ENCODE measurements at places on chromosomes 12 and 14.

- no peak for DNase-seq
Measured at GRCh38 chr12:112837629-112838197, 46.2 kb downstream of the RPH3A start.

GRCh38 chr12:84727961-84728360 is 184.6 kb downstream of the SLC6A15 start:
- DNase-seq = peak; percentile 68

DNA sequence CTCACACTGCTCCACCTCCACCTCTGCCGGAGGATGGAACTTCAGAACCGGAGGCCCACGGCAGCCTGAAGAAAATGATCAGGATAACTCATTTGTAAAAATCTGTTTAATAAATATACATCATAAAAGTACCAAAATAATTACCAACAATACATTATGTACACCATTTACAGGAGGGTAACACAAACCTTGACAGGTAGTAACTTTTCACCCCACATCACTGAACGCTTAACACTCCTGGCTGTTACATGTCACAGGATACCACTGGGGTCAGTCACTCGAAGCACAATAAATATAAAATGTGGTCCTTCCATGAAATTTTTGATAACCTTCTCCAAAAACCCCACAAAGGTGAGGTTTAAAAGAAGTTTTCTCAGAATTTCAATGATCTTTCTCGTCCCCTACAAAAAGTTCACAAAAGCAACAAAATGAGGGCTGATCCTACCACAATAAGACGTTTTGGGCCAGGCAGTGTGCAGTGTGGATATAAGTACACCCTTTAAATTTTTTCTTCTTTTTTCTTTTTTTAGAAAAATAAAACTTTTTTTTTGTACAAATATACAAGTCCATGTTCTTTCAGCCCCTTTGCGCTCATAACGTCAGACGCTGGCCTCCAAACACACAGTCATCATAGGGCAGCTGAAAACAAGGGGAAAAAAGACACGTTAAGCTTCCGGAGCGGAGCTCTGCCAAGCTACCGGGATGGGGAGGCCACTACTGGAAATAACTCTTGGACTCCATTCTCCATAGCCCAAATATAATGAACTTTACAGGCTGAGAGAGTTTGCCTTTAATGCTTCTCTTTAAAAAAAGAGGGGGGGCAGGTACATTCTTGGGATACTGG is 2.9 kb downstream of the NFKBIA start:
- no peak for DNase-seq

DNA sequence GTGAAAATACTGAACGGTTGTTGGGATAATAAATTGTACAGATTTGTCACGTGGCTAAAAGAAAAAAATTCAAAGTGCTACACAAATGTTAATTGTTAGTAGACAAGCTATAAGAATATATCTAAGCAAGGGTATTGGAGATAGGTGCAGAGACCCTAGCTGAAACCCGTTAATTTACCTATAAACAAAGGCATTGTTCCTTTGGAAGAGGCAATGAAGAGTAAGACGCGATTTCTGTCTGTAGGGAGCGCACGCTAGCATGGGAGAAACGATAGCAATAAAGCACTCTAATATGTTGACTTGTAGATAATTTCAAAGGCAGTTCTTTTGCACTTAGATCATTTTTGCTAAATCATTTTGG is 565 bp downstream of the CCDC77 start:
- DNase-seq = peak; percentile 32

GRCh38 chr12:47754126-47754525 is 4.6 kb downstream of the RAPGEF3 start:
- DNase-seq = no peak

DNA sequence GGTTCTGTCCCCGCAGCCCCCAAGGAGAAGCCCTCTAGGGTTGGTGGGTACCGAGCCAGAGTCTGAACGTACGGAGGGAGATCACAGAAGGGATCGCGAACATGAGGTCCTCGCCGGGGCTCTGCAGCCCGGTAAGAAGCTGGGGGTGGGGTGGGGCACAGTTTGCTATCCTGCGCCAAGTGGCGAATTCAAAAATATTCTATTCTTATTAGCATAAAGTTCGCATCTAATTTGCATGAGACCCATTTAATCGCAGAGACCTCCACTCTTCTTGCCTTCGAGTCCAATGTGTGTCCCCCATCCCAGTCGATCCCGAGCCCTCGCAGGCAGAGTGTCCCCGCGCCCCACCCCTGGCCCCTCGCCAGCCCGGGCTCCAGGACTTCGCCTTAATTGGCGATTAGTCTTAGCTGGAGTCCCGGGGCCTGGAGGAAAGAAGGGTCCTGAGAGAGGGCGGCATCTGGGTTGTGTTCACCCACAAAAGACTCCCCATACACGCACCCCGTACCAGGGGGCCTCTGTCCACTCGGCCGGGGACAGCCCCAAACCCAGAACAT is 604 bp upstream of the ARHGEF25 start:
- peak; percentile 58 for DNase-seq

DNA sequence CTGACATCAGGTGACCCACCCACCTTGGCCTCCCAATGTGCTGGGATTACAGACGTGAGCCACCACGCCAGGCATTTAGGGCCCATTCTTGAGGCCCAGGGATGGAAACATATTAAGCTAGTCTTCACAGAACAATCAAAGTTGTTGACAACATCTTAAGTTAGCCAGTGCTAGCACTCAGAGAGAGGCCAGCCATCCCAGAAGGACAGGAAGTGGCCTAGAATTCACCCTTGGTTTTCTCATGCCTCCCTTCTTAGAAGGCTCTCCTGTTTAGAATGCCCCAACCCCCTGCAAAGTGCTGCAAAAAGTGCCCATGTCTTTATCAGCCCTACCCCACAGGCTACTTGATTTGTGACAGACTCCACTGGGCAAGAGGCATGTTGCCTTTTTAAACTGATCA is 12.1 kb upstream of the OR6J1 start:
- DNase-seq = no peak

GRCh38 chr12:23376238-23376637 is 573.2 kb downstream of the SOX5 start:
- DNase-seq = no peak

- peak; percentile 94 for DNase-seq
Measured at GRCh38 chr14:51395361-51395849, 155.4 kb downstream of the TMX1 start.

DNA sequence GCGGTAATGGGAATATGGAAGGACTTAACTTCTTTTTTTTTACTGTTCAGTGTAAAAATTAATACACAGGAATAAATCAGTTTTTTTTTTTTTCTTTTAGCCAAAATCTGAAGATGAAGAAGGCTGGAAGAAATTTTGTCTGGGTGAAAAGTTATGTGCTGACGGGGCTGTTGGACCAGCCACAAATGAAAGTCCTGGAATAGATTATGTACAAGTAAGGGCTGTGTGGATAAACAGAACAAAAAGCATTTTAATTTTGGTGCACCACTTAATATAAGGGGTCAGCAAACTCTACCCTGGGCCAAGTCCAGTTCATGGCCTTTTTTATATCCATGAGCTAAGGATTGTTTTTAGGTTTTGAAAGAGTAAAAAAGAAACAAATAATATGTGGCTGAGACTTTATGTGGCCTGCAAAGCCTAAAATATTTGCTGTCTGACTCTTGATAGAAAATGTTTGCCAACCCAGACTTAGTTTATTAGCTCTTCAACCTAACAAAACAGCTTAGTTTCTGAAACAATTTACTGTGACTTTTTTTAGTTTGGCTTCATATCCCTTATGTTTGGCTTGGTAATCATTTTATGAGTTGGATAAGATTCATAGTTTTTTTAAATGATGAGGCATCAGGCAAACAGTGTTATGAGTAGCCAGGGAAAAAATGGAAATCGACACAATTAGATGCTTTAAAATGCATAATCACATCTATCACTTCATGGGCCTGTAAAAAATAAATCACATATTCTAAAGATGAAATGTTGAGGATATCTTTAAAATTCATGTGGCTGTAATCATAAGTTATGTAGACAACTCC is 8.4 kb downstream of the GEMIN2 start:
- no peak for DNase-seq

GRCh38 chr12:11686120-11686519 is 36.6 kb downstream of the ETV6 start:
- DNase-seq = no peak

DNA sequence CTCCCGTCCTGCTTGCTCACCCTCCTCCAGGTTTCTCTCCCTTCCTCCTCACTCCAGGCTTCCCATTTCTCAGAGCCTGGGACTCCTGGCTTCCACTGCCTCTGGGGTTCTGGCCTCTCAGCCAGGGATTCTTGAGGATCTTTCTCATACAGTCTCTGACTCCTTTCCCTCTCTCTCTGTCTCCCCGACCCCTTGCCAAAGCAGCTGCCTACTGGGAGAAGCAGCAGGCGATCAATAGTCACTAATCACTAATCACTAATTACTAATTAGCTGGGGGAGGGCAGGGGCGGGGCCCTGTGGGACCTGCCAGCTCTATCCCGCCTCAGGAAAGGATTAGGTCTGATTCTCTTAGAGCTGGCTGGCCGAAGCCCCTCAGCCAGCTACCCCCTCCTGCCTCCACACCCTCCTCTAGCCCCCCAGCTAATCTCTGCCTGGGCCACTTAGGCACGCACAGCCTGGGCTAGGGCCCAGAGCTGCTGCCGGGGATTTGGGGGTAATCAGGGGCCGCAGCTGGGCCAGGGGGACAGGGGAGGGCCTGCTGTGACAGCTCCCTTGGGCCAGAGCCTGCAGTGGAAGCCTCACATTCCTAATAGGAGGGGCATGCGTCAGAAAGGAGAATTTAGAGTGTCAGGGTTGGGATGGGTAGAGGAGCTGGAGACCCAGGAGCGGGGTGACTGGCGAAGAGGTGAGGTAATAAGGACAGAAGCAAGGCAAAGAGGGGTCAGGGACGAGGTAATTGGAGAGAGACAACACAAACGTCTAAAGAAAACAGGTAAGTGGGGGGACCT is 2.8 kb downstream of the NXPH4 start:
- no peak for DNase-seq

- peak; percentile 78 for DNase-seq
Measured at GRCh38 chr12:108734200-108734906, 3.0 kb upstream of the CORO1C start.

GRCh38 chr14:74612350-74613021 is 449 bp upstream of the LTBP2 start:
- DNase-seq = peak; percentile 70

DNA sequence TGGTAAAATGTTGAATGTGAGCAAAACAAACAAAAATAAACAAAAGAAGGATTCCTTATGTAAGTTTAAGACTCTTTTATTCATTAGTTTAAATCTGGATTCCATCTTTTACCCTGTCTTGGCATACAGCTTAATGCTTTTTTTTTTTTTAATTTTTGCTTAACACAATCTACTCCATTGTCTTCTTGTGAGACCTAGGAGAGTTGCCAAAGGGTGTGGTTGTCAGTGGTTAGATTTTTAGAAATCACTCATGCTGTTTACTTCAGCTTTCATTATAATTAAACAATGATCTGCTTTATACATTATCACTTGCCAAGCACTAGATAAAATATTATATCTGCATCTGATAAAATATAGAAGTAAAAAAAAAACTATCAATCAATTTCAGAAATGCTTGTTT is 77.7 kb upstream of the KITLG start:
- DNase-seq = no peak

DNA sequence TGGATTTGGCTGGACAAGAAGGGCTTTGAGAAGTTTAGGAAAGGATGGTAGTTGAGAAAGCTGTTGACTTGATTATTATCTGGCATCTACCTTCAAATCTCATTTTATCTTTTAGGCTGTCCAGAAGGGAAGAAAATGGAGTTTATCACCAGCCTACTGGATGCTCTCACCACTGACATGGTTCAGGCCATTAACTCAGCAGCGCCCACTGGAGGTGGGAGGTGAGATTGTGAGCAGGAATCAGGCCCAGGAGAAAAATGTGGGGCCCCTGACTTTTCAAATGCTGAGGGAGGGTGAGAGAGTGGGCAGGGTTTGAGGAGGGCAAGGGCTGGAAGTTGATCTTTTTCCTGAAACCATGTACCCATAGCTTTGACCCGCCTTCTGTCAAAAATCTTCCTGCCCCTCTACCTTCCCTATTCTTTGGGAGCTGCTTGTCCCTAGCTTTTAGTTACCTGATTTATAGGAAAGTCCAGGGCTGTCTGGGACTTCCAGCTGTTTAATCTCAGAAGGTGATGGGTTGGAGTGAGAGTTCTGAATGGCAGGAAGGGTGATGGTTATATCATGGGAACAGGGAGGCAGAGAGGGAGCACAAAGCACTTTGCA is 134.2 kb downstream of the SMOC1 start:
- DNase-seq = no peak

DNA sequence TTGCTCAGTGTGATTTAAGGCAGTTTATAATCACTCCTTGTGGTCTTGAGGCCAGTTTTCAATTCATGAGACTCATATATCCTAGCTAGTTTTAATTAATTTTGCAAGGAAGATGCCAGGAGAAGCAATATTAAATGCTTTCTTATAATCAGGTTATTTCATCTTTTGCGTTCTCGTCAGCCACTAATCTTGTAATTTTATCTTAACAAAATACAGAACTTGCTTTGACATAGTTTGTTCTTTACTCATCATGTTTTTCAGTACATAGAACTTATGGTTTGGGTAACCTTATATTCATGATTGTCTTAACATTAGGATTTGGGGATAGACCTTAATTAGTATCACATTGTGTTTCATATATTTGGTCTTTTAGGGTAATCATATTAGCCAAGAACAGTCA is 76.0 kb downstream of the LIN52 start:
- DNase-seq = no peak

DNA sequence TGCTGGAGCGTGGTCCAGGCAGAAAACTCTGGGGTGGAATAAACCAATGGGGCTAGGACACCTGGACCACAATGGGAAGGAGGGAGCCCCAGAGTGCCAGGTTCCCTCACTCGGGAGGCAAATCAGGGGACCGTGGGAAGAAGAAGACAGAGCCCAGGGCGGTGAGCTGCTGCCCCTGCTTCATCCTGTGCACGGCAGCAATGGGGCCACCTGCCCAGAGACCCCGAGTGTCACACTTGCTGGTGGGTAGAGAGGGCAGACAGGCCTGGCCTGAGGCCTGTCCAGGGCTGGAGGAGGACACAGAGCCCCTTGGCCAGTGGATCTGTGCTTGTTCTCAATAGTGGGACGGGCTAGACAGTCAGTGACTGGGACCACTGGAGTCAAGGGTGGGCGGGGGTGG is 58.2 kb downstream of the DIO3 start:
- no peak for DNase-seq

DNA sequence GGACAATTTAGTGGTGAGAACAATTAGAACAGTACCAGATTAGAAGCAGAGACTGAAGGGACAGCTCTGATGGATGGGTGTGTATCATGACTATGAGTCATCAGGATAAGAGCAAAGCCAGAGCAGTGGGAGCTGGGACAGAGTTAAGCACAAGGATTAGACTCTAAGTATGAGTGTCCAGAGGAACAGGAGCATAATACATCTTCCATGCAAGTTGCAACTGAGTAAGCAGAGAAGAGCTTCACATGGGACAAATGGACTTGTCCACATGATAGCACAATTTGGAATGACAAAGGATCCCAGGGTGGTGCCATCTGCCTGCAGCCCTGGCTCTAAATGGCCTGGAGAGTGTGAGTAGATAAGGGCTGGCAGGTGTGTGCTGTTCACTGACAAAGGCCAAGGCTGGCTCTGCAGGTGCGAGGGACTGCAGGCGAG is 226.4 kb upstream of the CAND1 start:
- DNase-seq = peak; percentile 92

GRCh38 chr14:99687284-99688209 is 3.4 kb downstream of the CYP46A1 start:
- DNase-seq = no peak

Measured in umbilical cord (tissue), 2 donors.